Nucleus accumbens (tissue), 56 donors: ENCODE measurements at places on chromosomes 6 and 20.

DNA sequence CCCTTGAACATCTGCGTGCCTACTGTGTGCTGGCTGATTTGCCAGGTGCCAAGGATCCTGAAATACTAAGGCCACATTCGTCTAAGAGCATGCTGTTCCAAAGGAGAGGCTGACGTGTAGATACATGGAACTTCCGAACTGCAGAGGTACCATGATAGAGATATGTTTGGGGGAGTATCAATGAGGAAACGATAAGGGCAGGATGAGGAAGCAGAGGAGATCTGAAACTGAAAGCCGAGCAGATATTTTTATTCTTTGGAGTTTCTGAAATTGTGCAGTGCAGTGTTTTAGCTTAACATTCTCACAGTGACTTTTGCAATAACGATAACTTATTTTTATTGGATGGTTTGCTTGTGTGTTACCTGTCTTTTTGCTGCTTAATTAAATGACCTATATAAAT lies 24.3 kb downstream of the BMP6 start:
- no peak for DNase-seq

GRCh38 chr6:33692760-33693158 lies 18.7 kb downstream of the UQCC2 start:
- no peak for DNase-seq

- no peak for DNase-seq
These were observed 18.8 kb upstream of the RGS17 start for GRCh38 chr6:153149891-153150290.

DNA sequence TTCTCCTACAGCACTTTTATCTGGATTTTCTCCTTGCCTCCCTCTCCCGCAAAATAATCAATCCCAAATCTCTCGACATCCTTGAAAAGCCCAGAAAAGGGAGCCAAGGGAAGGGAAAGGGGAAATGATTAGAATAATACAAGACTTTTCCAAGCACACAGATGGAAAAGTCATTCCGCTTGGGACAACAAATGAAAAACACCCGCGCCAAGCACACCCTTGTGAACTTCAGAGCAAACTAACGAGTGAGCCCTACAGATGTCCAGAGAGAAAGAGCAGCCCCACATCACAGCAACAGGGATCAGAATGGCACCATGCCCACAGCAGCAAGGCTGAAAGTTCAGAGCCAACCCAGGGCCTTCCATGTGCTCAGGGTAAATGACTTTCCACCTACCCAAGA lies 49.6 kb downstream of the NINL start:
- no peak for DNase-seq

DNA sequence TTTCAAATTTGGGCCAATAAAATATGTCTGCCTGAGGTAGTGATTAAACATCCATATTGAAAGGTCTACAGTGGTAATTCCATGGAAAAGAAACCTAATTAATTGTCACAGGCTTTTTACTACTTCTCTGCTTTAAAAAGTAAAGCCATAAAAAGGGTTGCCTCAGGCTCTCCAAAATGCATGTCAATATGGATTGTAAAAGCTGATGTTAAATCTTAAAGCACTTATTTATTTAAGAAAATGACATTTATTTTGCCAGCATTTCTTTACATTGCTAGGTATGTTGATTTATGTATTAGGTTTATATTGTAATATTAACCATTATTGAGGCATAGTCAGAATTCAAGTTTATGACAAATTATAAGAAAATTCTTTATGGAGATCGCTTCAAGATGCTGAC lies 133.2 kb downstream of the OPN5 start:
- no peak for DNase-seq

GRCh38 chr6:35596448-35597442 lies 84.0 kb upstream of the TULP1 start:
- no peak for DNase-seq

GRCh38 chr6:137487181-137487868 lies 6.9 kb downstream of the OLIG3 start:
- no peak for DNase-seq
